ENCODE measurements at places on chromosomes 3 and 15.

GRCh38 chr3:69219101-69219708, 96.8 kb upstream of the LMOD3 start:
- no peak for DNase-seq

- no peak for DNase-seq
Measured at GRCh38 chr15:40468898-40469331, 1.9 kb upstream of the CHST14 start.

DNA sequence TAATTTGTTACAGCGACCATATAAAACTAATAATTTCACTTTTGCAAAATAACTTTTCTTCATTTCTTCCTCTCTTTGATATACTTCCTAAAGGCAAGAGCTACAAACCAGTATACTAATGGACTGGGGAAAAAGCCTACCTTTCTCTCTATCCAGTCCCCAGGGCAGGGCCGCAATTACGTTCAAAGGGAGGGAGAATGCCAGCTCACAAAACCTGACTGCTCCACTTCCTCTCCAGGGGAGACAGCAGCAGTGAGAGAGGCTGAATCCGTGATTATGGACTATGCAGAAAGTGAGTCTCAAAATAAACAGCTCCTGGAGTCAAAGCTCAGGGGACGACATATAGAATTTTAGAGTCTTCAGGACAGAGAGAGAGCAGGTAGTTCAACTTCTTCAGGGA, 126.9 kb upstream of the HES1 start:
- no peak for DNase-seq

- no peak for DNase-seq
Measured at GRCh38 chr3:42116466-42116865, 25.3 kb downstream of the TRAK1 start.

- DNase-seq: no peak
Measured at GRCh38 chr15:77168616-77169015, 97.7 kb upstream of the TSPAN3 start.

- no peak for DNase-seq
Measured at GRCh38 chr3:42066516-42067181, 24.5 kb upstream of the TRAK1 start.

GRCh38 chr3:186217820-186218164, 108.9 kb upstream of the ETV5 start:
- no peak for DNase-seq
